ENCODE measurements at places on chromosomes 12 and 14. TPM values are rescaled to one million over a fixed set of nuclear protein-coding genes. Genes with fewer than 3 reads are reported as not detected.

The RASAL1 gene
- not detected for total RNA-seq

The NAV3 gene
- 50.3 TPM for total RNA-seq

- H3K36me3 ChIP-seq: no peaks in the 10 kb centered on the region
- DNase-seq: no peak
- no peaks in the 10 kb centered on the region for H3K4me1 ChIP-seq
- H3K27ac ChIP-seq: no peak overlapping the region
- H3K4me3 ChIP-seq: no peak overlapping the region
Measured at GRCh38 chr12:131091413-131091975, 137.8 kb downstream of the ADGRD1 start.

DNA sequence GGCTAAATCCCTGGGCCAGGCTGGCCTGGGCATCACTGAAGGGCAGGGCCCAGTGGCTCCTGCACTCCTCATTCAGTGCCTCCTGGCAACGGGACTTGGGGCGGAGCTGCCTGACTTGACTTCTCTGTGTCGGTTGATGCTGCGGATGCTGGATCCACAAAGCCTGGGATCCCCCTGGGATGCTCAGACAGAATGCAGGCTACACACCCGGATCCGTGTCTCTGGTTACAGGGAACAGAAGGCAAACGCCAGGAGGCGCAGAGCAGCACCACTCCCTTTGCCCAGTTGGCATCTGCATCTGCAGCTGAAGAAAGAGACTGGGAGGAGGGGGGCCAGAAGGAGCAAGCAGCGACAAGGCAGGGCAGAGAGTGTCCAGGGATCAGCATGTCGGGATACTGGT is 154.5 kb upstream of the FKBP4 start:
- no peak overlapping the region for H3K4me3 ChIP-seq
- H3K4me1 ChIP-seq: peaks cover 15% of the 10 kb centered on the region
- H3K36me3 ChIP-seq: no peaks in the 10 kb centered on the region
- no peak for DNase-seq
- no peaks in the 10 kb centered on the region for H3K27me3 ChIP-seq

DNA sequence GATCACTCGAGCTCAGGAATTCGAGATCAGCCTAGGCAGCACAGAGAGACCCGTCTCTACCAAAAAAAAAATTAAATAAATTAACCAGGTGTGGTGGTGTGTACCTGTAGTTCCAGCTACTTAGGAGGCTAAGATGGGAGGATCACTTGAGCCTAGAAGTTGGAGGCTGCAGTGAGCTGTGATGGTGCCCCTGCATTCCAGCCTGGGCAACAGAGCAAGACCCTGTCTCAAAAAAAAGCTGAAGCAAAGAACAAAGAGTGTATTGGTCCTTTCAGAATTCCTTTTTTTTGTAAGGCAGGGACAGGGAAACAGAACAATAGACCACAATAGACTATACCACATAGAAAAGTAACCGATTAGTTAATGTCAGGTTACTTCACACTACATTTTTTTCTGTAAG is 47.4 kb downstream of the MARK3 start:
- H3K36me3 ChIP-seq: peaks cover 6% of the 10 kb centered on the region

GRCh38 chr12:103013741-103014300 is 56.3 kb downstream of the ASCL1 start:
- no peaks in the 10 kb centered on the region for H3K36me3 ChIP-seq
- H3K4me3 ChIP-seq: no peak overlapping the region
- no peak overlapping the region for H3K27ac ChIP-seq
- H3K4me1 ChIP-seq: no peaks in the 10 kb centered on the region
- DNase-seq: no peak

- DNase-seq: no peak
- no peak overlapping the region for H3K27ac ChIP-seq
- H3K4me3 ChIP-seq: no peak overlapping the region
- no peaks in the 10 kb centered on the region for H3K27me3 ChIP-seq
Measured at GRCh38 chr12:120007272-120007671, 18.2 kb downstream of the BICDL1 start.

- no peak overlapping the region for H3K27ac ChIP-seq
- no peak overlapping the region for H3K4me3 ChIP-seq
- no peaks in the 10 kb centered on the region for H3K36me3 ChIP-seq
- H3K4me1 ChIP-seq: no peaks in the 10 kb centered on the region
Measured at GRCh38 chr12:85765453-85765869, 70.7 kb downstream of the RASSF9 start.
